ENCODE measurements at places on chromosomes 2 and 18.

GRCh38 chr18:55244546-55244945 lies 285.3 kb upstream of the CCDC68 start:
- peak; percentile 19 for DNase-seq

- peak; percentile 36 for DNase-seq
These were observed 495.8 kb downstream of the NRXN1 start for GRCh38 chr2:50535971-50536759.

GRCh38 chr18:845152-845819 lies 33.2 kb upstream of the YES1 start:
- peak; percentile 11 for DNase-seq

DNA sequence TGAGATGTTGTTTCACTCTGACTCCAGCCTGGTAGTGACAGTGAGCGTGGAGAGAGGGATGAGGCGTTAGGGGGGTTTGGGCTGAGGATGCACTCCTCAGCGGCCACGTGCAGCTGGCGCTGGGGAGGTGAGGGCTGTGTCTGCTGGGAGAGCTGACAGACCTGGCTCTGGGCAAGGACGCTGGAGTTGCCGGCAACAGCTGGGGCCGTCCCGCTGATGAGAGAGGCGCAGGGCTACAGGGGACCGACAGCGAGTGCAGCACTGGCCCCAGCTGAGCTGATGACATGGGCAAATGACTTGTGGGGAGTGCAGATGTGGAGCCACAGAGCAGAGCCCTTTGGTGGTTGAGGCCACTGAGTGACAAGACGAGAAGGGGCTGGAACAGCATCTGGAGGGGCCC lies 38.4 kb downstream of the COA5 start:
- no peak for DNase-seq

GRCh38 chr18:70641156-70641775 lies 352.4 kb downstream of the SOCS6 start:
- DNase-seq = no peak

- DNase-seq = no peak
These were observed 9.5 kb downstream of the MAPRE2 start for GRCh38 chr18:35050705-35051195.

GRCh38 chr2:15539999-15540398 lies 21.1 kb downstream of the NBAS start:
- no peak for DNase-seq

GRCh38 chr2:64404743-64405142 lies 49.2 kb upstream of the LGALSL start:
- DNase-seq = peak; percentile 45

DNA sequence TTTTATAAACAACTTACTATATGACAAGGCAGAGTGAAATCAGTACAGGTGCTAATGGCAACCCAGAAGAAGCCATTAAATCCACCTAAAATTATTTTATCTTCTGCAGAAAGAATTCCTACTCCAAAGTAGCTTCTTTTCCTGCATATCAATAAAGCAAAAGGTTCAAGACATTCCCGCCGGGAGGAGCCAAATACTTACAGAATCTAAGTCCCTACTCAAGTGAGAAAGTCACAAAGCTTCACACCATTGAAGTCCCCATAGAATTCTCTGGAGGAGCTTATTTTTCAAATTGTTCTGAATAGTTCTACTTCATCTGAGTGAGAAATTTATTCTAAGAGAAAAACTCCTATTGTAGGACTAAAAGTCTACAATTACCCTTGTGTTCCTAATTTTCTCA lies 233.7 kb upstream of the HNRNPA3 start:
- peak; percentile 6 for DNase-seq

DNA sequence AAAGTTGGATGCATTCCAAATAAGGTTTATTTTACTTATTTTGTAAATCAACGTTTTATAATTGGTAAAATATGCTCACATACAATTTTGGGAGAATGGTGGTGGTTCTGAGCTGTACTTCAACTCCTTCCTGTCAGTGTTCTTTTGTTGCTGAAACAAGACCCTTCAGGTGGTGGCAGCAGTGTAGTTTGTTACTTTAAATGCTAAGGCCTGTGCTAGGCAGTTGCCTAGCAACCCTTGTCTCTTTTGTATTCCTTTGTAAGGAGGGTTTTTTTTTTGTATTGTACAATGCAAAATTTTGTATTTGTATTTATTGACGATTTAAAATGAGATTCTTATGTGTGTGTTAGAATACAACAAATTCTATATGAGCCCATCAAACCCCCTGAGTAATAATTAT lies 166.0 kb upstream of the FAM98A start:
- no peak for DNase-seq

GRCh38 chr18:8208716-8209115 lies 400.5 kb upstream of the RAB12 start:
- DNase-seq = no peak

- peak; percentile 97 for DNase-seq
These were observed 189.5 kb downstream of the CTIF start for GRCh38 chr18:48728204-48728833.

DNA sequence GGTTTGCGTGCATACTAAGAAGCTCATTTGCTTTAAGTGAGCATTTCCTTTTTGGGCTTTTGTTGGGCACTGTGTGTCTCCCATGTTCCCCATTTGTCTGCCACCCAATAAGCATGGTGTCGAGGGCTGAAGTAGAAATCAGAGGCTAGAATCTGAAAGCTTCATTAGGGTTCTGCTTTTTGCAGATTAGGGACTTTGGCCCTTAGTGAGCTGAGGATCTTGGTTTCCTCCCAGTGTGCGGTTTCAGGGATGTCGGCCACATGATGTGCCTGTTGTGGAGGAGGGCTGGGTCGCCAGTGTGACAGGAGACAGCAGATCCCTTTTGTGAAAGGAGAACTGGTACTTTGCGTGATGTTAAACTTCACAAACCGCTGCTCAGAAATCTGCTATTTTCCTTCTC lies 41.1 kb downstream of the PLEKHB2 start:
- no peak for DNase-seq

GRCh38 chr18:2794159-2794558 lies 52.6 kb upstream of the EMILIN2 start:
- no peak for DNase-seq

All from GM23248 (cell line).